Skin of body (tissue), 3 donors: ENCODE measurements at places on chromosomes 2 and 18.
A peak's percentile ranks its signal among the peaks of the same experiment; 100 is the strongest.

- no peak for DNase-seq
Observed at GRCh38 chr2:212936572-212936971, 214.8 kb downstream of the IKZF2 start.

DNA sequence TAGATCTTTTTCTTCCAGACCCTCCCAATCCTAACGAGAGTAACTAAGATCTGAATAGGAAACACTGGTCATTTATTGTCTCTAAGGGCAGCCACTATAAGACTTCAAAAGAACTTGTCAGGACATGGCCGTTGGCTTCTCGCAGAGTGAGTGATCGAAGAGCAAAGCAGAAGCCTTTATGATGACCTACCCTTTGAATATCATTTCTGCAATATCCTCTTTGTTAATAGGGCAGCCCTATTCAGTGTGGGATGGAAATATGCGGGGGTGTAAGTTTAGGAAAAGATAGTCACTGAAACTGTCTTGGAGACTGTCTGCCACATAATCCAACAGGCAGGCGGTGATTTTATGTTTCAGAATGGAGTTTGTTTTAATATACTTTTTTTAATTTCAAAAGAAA lies 70.9 kb downstream of the FBXO36 start:
- no peak for DNase-seq

DNA sequence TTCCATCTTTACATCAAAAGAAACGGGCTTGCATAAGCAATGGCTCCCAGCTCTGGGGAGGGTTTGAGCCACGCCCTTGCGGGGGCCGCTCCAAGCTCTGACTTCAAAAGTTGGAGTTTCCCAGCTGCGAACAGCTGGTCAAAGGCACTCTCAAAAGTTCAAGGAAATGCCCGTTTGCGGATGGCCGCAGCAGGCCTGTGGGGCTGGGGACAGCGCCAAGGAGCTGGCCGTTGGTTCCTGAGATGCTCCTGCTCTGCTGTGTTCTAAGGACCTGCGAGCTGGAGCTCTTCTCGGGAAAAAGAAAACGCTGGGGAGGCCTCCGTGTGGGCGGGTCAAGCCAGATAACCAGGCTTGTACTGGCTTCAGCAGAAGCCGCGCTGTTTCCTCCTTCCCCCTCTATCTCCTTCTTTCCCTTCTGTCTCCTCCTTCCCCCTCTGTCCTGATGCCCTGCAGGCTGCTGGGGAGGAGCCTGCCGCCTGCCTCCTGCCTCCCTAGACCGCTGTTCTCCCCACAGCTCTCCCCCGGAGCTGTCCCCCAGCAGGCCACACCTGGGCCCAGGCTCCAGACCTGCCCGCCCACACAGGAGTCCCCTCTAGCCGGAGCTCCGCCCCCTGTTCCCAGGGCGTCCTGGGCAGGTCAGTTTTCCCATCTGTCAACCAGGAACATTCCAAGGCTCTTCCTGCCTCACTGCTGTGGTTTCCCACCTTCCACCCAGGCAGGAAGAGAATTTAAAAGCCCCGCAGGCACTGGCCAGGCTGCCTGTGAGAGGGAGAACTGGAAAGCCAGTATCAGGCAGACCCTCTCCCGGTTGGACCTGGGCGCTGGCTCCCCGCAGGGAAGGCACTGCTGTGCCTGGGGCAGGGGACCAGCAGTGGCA lies 14.1 kb downstream of the KLF11 start:
- DNase-seq, result peak; percentile 48

GRCh38 chr2:172863341-172863740 lies 127.7 kb downstream of the RAPGEF4 start:
- no peak for DNase-seq

GRCh38 chr2:102619414-102620319 lies at the start of gene SLC9A2:
SLC9A2 (plus strand) TSS chr2:102619553; CDS start chr2:102619849, 296 bp downstream.
- no peak for DNase-seq

GRCh38 chr2:46164529-46165301 lies 132.5 kb upstream of the EPAS1 start:
- DNase-seq, result peak; percentile 55

DNA sequence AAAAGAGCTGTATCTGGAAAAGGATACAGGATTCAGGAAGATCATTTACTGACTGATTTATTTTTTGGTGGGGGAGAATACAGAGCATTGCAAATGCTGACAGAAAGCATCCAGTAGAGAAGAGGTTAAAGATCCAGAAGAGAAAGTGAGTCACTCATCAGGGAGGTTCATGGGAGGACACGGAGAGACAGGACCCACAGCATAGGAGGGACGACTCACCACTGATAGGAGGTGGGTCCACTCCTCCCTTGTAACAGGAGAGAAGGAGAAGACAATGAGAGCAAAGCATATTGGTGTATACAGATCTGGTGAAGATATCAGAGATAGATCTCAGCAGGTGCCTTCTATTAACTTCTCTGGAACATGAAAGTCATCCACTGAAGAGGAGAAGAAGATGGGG lies 142.4 kb upstream of the AQP4 start:
- DNase-seq, result no peak

DNA sequence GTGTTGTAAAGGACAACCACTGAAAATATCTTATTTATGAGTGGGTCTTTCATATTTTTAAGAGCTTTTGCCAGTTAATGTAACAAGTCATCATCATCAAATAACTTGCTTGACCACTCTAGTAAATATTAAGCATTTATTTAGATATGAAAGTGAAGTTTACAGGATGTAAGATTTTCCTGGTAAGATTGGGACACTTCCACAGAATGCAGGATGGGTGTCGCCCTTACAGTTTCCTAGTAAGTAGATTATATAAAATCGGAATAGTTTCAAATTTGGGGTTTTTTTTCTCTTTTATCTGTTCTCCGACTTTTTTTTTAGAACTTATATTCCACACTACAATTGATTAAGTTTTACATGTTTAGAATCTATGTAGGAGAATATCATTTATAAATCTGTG lies 14.8 kb upstream of the SLC40A1 start:
- no peak for DNase-seq

- no peak for DNase-seq
Observed at GRCh38 chr2:109421101-109421500, 192.7 kb downstream of the SEPTIN10 start.

DNA sequence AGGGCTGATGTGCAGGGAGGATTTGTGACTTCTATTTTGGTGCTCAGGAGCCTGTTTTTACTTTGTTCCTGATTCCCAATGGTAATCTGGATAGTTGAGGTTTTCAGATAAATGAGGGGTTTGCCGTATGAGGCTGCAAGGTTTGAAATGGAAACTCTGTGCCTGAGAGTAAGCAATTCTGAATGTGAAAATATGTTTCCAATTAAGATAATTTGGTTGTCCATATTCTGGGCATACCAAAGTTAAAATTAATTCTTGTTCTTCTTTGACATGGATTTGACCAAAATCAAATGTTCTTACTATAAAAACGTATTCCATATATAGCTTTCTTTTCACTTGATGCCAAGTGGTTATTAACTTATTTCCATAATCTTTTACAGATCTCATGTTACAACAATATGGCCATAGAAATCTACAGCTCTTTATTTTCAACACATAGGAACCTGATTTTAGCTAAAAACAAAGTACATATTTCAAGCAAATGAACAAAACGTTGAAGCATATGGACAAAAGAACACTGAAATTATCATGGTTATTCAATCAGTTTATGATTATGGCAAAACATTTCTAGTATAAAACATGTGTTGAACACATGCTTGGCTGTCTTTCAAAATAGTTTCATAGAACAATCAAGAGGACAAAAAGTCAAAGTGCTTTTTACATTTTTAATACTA lies 63.4 kb upstream of the ARHGAP28 start:
- peak; percentile 94 for DNase-seq

DNA sequence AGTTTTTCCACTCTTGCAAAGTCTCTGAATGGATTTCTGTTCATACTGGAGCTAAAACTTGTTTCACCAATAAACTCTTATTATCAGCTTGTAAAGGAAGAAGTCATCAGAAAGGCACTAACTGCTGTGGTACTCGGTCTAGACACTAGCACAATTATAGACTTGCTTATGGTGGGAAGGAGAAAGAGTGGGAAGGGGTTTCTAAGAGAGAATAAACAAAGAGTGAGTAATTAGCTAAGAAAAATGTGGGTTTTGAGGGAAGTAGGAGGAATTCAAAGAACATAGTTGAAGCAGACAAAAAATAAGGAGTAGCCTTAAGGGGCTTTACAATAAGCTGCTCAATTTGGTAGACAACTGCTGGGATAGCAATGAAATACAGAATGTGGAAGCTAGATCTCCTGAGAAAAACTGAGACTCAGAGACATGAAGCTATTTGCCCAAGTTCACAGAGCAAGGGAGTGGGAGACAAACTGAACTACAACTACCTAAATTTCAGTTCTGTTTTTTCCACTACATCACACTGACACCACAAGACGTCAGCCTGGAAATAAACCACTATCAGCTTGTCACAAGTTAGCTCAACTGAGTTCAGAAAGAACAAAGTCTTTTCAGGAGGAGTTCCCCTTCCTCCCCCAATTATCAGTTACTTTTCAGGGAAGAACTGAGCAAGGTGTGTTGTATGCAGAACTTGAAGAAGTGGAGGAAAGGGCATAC lies 59.7 kb downstream of the MAP4K3 start:
- DNase-seq, result peak; percentile 2

- DNase-seq, result no peak
Observed at GRCh38 chr2:149042881-149043280, 4.4 kb downstream of the LYPD6B start.

- no peak for DNase-seq
Observed at GRCh38 chr2:165462443-165462842, 7.1 kb upstream of the CSRNP3 start.

GRCh38 chr18:5238371-5238976 lies 41.4 kb upstream of the AKAIN1 start:
- DNase-seq, result no peak

GRCh38 chr2:219297766-219298456 lies 11.3 kb downstream of the PTPRN start:
- no peak for DNase-seq

- no peak for DNase-seq
Observed at GRCh38 chr18:37397814-37398213, 167.8 kb downstream of the CELF4 start.

DNA sequence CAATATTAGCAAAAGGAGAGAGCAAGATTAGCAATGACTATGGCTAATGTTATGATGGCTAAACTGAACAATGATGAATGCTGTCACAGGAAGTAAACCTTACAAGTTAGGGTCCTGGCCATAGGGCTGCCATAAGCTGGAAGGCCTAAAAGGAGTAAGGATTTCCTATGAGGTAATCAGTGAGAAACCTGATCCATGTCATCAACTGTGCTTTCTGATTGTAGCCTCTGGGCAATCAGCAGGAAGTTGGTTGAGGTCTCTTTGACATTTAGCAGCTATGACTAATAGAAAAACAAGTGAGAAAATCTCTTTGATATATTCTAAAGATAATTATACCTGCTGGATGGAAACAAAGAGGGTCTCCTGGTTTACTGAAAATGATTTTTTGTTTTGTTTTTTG lies 193.0 kb downstream of the RAB3GAP1 start:
- DNase-seq, result no peak

DNA sequence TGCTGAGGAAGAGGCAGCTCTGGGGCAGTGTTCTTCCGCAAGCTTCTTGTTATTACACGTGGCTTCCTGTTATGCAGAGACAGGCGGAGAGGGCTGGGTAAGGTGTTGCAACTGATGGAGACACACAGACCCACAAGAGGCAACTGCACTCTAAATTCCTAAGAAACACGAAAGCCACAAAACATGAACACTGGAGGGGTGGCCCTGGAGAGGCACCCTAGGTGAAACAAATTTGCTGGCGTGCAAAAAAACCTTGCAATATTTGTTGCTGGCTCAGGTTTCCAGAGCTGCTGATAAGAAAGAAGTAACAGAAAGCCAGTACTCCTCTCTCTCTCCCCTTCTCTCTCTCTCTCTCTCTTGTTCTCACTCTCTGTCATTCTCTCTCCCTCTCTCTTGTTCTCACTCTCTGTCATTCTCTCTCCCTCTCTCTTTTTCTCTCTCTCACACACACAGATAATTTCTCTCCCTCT lies 31.8 kb downstream of the ARHGAP25 start:
- DNase-seq, result no peak

GRCh38 chr2:129849559-129850160 lies 129.8 kb upstream of the RAB6C start:
- peak; percentile 77 for DNase-seq

DNA sequence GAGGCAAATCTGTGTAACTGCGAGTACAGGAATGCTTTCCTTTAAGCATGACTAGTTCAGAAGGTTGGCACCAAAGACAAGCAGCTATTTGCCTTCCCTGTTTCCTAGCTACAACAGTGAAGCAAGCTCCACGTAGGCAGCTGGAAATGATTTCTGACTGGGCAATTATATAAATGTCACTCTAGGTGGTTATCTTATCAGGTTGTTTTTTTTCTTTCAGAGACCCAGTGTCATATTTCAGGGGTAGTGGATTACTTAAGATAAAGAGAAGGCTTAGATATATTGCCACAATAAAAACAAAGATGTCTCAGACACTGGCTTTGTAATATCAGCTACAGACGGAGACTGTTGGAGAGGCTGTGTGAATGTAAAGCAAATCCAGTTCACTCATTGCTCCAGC lies 748.9 kb upstream of the NXPH2 start:
- no peak for DNase-seq

- DNase-seq, result no peak
Observed at GRCh38 chr2:96826546-96827278, 10.6 kb downstream of the CNNM3 start.

- DNase-seq, result peak; percentile 82
Observed at GRCh38 chr2:204074456-204074855, 137.9 kb downstream of the ICOS start.

DNA sequence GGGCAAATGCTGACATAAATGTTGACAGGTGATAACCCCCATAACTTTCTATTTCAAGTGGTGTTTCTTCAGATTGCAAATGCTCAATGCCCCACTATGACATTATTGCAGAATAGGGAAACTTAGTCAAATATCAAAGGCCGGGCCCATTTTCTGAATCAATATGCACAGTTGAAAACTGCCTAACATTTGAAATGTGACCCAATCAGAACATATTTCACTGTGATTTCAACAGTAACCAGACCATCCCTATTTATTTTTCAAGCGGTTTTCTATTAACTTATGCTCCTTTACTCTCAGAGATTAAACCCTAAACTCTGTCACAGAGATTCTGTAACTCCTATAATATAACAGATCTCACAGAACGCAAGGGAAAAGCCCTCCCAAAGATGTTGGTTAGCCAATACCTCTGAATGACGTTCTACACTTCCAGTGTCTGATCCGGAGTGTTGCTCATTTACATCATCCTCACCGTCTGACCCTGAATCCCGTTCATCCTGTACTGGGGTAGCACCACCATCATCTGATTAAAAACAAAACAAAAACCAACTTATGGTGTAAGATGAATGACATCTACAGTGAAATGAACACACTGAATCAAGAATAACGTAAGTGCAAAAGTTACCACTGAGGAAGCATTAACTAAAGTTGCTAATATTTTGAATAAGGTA lies 2.9 kb downstream of the IWS1 start:
- no peak for DNase-seq

- DNase-seq, result no peak
Observed at GRCh38 chr2:68292108-68292710, 27.5 kb downstream of the CNRIP1 start.
